ENCODE measurements at places on chromosomes 11 and 22. TPM values are rescaled to one million over a fixed set of nuclear protein-coding genes. Genes with fewer than 3 reads are reported as not detected.

LAYN gene
- 8.1 TPM for total RNA-seq

SLC7A4 gene
- 0.11 TPM for total RNA-seq

OVOL1 gene
- 0.65 TPM for total RNA-seq

SYCE3 gene
- not detected for total RNA-seq

CALCB gene
- total RNA-seq = not detected

FOLH1 gene
- 0.68 TPM for total RNA-seq

TMPRSS13 gene
- 0.17 TPM for total RNA-seq

MAP6 gene
- total RNA-seq = 2.8 TPM

OR8D1 gene
- total RNA-seq = not detected

KRTAP5-3 gene
- total RNA-seq = not detected

C11orf65 gene
- total RNA-seq = 0.95 TPM

TEX54 gene
- total RNA-seq = not detected

SHANK3 gene
- total RNA-seq = 4.0 TPM

DDIAS gene
- 17.2 TPM for total RNA-seq

OR4D5 gene
- total RNA-seq = not detected

LIPT2 gene
- 1.9 TPM for total RNA-seq

APOL5 gene
- not detected for total RNA-seq

MS4A8 gene
- not detected for total RNA-seq
